Cerebellum (tissue), 4 donors: ENCODE measurements at places on chromosomes 3 and 15. TPM values are rescaled to one million over a fixed set of nuclear protein-coding genes. Genes with fewer than 3 reads are reported as not detected.

GRCh38 chr3:40901796-40902195, 297.5 kb upstream of the CTNNB1 start:
- DNase-seq: no peak

DNA sequence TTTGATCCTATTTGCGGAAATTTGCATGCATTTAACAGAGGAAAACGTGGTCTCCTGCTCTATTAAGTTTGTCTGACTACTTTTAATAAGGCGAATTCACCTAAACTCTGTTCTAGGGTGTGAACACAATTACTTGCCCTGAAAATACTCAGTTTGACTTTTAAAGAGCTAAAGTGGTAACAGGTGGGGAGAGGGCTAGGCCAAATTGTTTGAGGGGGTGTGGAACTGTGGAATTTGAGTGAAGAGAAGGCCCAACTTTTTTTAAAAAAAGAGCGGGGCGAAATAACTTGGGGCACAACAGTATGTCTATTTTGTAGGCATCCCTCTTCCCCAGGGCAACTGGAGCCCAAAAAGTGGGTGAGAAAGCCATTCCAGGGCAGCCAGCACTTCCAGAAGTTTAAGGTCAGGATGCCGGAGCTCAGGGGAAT, 580 bp upstream of the FXR1 start:
- DNase-seq: no peak

GRCh38 chr3:170002231-170002630, 35.6 kb upstream of the GPR160 start:
- DNase-seq: no peak

GRCh38 chr3:100104442-100104798, 9.9 kb downstream of the FILIP1L start:
- no peak for DNase-seq

The KBTBD13 gene
- total RNA-seq: not detected

- DNase-seq: no peak
Observed at GRCh38 chr15:74055804-74056203, 26.5 kb downstream of the GOLGA6A start.

DNA sequence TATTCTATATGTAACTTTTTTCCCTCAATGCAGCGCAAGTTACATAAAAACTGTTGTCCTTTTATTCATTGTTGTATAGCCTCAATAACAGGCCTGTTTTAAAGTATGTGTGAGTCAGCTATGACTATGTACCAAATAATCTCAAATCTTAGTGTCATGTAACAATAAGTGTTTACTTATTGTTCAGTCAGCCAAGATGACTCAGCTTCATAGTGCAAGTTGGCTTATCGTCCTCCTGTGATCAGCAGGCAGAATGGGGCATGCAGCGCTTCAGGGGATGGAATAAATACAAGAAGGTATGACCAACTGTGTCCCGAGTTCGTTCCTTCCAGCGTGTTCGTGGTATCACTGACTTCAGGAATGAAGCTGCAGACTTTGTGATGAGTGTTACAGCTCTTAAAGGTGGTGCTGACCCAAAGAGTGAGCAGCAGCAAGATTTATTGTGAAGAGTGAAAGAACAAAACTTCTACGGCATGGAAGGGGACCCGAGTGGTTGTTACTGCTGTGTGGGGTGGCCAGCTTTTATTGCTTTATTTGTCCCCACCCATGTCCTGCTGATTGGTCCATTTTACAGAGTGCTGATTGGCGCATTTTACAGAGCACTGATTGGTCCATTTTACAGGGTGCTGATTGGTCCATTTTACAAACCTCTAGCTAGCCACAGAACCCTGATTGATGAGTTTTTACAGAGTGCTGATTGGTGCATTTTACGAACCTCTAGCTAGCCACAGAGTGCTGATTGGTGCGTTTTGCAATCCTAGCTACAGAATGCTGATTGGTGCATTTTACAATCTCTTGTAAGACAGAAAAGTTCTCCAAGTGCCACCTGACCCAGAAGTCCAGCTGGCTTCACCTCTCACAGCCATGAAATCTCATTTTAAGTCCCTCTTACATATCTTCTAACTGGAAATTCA, 1016.0 kb downstream of the MCTP2 start:
- no peak for DNase-seq

The LRRIQ4 gene
- total RNA-seq: 1.3 TPM

GRCh38 chr3:152254041-152254440, 14.7 kb upstream of the MBNL1 start:
- DNase-seq: no peak

The NRG4 gene
- total RNA-seq: 2.2 TPM

DNA sequence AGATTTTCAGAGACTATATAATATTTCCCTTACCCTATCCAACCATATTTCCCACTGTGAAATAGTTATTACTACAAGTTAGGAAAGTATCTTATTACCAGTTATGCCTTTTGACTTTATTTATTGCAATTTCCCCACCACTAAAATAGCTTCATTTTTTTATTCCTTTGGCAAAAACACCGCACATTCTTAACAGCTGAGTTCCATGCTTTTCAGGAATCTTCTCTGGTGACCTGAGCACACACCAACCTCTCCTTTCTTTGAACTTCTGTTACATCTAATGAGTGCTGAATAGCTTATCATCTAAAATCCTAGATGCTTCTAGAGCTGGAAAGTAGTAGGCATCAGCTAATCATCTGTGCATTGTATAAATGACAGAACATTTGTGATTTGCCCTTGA, 99.1 kb downstream of the UBE2E2 start:
- no peak for DNase-seq

The CERS3 gene
- 0.73 TPM for total RNA-seq

DNA sequence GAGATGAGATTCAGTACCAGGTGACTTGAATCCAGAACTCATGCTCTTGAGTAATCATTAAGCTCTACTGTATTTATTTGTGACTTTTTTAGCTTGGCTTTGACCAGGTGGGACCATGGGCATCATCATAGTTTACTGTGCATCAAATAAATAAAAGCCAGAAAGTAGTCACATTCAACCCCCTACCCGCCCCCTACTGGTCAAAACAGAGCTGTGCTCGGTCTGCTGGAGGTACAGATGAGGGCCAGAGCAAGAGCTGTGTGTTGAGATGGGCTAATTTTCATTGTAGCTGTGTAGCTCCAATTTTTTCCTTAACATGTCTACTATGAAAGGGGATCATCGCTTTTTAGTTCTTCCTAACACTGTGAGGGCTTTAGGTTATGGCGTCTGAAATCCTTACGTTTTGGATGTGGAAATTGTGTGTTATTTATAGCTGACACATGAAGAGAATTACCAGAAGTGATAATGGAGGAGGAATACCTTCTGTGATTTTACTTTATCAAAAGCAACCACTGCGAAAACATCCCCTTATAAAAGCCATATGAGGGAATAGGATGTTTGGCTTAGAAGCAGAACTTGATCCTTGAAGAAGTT, 375.1 kb downstream of the PTPRG start:
- DNase-seq: no peak

The ITPKA gene
- total RNA-seq: 2.5 TPM

GRCh38 chr15:36970522-36970921, 129.8 kb downstream of the MEIS2 start:
- DNase-seq: no peak

- no peak for DNase-seq
Observed at GRCh38 chr3:99472385-99472784, 166.0 kb upstream of the COL8A1 start.

The CLDN18 gene
- 0.09 TPM for total RNA-seq

DNA sequence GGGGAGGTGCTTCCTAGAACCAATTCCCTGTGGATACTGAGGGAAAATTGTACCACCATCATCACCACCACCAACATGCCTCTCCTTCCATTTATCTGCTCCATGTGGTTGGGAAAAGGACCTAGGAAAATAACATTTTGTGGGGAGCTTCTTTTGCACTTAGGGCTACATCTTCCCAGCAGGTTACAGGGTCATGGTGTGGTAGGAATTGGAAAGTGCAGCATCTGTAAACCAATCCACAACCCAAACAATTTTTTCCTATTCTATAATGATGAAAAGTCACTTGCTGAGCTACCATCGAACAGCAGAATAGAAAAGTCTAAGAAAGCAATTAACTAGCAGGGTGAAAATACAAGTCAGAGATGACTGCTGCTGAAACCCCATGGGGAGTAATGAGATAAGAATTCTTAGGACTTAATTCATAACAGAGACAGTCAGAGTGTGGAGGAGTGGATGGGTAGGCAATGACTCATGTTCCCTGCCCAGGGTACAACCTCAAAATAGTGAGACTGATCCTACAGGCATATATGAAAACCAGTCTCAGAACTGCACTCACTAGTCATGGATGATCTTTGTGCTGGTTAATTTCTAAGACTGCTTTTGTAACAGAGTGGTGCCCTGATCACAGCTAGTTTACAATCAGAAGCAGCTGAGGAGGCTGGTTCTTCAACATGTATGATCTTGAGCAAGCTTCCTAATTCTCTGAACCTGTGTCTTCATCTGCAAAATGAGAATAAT, 38.1 kb upstream of the LEKR1 start:
- DNase-seq: no peak
